Cardiac muscle cell (in vitro differentiated cells and primary cell): ENCODE measurements at places on chromosomes 12 and 14.

DNA sequence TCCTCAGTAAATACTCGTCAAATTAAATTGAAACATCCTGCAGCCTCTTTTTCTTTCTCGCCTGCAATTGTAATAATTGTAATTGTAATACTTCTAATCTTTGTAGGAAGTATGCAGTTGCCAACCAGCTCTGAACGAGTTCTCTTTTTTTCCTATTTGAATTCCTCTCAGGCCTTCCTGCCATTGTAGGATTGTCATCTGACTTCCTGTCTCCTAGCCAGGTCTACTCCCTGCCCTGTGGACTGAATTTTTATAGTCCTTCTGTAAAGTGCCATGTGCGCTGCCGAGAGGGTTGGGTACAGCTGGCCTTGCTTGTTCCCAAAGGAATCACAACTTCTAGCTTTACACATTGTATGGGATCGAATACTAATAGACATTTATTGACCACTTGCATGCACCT, 183.3 kb downstream of the SSPN start:
- peak; percentile 9 for DNase-seq

- no peak for DNase-seq
Observed at GRCh38 chr12:120066341-120066740, 50.2 kb downstream of the RAB35 start.

DNA sequence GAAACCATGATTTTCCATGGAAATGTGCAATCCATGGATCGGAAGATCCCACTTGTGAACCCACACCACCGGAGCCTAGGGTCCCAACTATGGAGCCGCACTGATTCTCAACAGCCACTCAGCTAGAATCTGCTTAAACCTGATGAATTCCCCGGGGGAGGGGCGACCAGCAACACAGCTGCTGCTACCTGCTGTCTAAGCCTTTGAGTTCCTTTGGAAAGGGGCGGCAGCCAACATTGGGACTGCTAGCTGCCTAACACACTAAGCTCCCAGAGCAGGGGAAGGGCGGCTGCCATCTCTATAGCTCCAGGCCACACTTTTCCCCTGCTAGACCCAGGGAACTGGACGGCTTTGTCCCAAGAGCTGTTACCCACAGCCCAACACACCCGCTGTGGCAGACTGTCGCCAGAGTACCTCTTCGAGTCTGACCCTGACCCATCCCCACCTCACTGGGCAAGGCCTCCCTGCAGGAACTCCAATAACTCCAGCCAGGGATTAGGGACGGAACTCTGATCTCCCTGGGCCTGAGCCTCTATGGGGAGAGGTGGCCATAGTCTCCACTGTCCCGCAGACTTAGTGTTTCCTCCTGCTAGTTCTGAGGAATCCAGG, 205.8 kb upstream of the SLC16A7 start:
- no peak for DNase-seq

DNA sequence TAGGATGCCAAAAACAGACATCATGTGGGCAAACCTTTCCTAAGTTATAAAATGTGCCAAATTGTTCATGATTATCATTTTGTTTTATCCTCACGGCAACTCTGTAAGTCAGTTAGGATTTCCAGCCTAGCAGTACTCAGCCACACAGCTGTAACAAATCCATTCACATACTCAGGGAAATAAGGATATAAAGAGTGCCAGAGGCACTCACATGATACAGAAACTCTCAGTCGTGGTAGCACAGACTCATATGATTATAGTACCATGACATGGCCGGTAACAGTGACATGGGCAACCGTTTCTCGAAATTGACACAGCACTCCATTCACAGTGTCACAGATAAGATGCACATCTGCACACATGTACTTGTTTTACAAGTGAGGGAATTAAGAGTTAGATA, 344.2 kb downstream of the LRIG3 start:
- no peak for DNase-seq

DNA sequence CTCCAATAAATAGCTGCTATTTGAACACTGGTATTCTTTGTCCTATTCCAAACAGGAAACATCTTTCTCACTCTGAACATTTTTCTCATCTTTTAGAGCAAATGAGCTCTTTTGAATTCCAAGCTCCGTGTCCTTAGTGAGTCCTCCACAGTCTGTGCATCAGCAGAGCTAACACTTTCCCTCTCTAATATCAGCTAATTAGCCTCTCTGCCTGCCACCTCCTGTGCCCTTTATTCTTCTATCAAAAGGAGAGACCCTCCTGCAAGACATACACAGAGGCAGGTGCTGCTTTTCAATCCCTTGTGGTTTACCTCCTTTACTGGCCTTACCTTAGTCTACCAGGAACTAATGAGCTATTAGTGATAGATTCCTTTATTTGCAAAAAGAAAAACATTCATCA, 178.5 kb downstream of the SLC35F4 start:
- no peak for DNase-seq

- DNase-seq, result no peak
Observed at GRCh38 chr12:81252228-81252627, 174.3 kb downstream of the ACSS3 start.

DNA sequence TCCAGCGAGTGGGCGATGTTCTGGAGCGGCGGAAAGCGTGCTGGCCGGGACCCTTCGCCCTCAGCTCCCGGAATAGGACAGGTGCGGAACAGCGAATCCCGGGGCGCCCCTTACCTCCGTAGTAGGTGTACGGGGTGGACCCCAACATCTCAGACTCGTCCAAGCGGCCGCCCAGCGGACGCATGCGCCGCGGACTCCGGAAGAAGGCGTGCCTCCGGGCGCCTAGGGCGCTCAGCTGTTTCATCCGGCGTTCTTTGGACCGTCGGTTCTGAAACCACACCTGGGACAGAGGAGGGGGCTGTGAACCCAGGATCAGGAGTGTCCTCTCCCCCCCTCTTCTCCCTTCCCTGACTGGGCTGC, 4.5 kb downstream of the LHX5 start:
- DNase-seq, result no peak

DNA sequence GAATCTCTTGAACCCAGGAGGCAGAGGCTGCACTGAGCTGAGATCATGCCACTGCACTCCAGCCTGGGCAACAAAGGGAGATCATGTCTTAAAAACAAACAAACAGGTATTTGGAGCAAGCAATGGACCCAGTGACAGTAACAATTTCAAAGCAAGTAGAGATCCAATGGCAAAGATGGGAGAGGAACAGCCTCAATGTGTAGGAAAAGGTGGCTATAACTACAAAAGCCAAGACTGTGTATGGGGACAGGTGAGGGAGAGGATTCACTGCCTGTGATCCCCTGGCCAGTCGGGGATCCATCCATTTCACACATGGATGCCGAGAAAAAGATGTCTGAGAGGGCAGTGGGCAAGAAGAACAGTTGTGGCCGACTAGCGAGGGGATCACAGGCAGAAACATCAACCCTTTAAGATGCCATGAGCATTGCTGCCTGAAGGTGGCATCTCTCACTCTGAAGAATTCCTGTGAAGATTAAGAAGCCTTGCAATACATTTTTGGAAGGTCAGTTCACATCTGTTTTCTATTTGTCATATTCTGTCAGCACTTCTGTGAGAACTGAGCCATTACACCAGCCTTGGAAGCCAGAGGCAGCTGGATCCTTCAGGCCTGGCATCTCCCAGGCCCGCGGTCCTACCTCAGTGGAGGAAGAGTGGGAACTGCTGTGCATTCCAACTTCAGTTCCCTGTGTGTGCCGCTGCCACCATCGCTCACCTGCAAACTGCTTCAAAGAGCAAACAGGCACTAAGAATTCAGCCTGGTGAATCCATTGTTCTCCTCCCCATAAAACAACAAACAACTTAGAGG, 54.5 kb upstream of the FRS2 start:
- peak; percentile 95 for DNase-seq

- peak; percentile 46 for DNase-seq
Observed at GRCh38 chr14:67411370-67411769, 595 bp downstream of the PLEK2 start.

- no peak for DNase-seq
Observed at GRCh38 chr12:47422611-47423010, 283.2 kb downstream of the RPAP3 start.

- DNase-seq, result no peak
Observed at GRCh38 chr12:50149311-50149710, 17.9 kb downstream of the CERS5 start.

DNA sequence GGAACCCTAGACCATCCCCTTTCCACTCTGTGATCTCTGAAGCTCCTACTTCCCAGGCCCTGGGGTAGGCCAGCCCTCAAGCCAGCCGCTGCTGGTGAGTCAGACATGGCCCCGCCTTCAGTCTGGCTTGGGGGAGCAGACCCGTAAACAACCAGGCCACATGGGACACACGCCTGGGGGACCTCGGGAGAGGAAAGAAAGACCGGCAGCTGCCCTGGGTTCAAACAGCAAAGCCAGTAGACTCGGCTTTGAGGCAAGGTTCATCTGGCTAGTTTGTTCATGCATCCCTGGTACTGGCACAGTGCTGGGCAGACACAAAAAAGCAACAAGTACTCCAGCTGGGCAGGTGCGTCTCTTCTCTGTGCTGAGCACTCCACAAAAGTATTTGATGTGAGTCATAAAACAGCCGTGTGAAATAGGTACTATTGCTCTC, 101.9 kb downstream of the SETD3 start:
- peak; percentile 6 for DNase-seq
